SK-MEL-5 (cell line): ENCODE measurements at places on chromosomes 13 and 19.
A peak's percentile ranks its signal among the peaks of the same experiment; 100 is the strongest.

DNA sequence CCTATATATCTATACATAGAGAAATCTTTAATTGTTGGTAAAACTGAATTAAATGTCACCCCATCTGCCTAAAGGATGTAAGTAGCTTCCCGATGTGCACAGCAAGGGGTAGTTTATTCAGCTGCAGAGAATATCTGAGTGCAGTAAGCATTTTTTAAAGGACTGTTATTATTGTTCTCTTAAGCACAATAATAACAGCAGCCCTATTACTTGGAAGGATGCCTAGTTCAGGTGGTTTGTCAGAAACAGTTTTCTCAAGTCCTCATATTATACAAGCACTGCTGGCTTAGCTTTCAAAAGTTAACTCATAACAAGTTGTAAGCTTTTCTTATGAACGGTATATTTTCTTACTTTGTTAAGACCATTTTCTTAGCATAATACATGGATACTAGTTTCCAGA lies 142.6 kb downstream of the CRYL1 start:
- DNase-seq: no peak

- no peak for DNase-seq
Observed at GRCh38 chr13:25422153-25422552, 50.4 kb downstream of the ATP8A2 start.

- no peak for DNase-seq
Observed at GRCh38 chr19:50191216-50191615, 12.2 kb upstream of the MYH14 start.

DNA sequence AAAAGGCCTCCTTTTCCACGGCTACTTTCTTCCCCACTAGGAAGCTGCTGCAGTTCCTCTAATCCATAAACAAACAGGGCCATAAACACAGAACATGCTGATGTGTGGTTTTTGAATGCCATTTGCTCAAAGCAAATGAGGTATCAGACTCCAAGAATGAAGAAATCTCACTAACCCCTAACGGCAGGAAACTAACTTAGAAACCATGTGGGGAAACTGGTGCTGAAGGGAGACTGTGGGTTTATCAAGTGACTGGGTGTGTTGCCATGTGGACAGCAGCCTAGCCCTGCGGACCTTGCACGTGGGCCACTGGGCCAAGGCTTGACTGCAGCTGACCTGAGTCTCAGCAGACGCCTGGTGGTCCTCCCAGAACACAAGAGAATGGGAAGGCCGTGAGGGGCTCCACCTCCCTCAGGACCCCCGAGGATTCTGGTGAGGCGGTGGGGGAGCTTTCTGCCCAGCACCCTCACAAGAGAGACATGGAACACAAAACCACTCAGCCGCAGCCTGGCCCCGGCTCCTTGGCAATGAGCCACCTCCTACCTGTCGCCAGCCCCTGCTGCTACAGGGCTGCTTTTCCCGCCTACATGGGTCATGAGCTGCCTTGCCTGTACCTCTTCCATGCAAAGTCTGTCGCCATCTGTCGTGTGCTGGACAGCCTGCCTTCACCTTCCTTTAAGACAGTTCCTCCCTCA lies 10.6 kb downstream of the SLC15A1 start:
- DNase-seq: peak; percentile 17

GRCh38 chr19:39492225-39492624 lies 6.5 kb upstream of the DLL3 start:
- DNase-seq: no peak

- DNase-seq: peak; percentile 40
Observed at GRCh38 chr13:36834299-36834698, 15.3 kb downstream of the RFXAP start.

DNA sequence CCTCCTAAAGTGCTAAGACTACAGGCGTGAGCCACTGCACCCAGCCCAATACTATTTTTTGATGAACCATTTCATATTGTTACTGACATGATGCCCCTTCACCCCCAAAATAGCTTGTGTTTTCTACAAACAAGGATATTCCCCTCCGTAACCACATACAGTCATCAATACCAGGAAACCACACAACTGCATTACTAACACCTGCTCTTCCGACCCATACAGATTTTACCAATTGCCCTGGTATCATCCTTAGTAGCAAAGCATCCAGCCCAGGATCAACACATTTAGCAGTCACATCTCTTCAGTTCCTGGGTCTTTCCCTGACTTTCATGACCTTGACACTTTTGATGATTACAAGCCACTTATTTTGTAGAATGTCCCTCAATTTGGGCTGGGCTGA lies 33.6 kb downstream of the KCTD15 start:
- no peak for DNase-seq

- no peak for DNase-seq
Observed at GRCh38 chr19:14053500-14053899, 8.4 kb downstream of the PALM3 start.

GRCh38 chr19:41064974-41065569 lies 23.2 kb upstream of the CYP2A13 start:
- DNase-seq: peak; percentile 67

DNA sequence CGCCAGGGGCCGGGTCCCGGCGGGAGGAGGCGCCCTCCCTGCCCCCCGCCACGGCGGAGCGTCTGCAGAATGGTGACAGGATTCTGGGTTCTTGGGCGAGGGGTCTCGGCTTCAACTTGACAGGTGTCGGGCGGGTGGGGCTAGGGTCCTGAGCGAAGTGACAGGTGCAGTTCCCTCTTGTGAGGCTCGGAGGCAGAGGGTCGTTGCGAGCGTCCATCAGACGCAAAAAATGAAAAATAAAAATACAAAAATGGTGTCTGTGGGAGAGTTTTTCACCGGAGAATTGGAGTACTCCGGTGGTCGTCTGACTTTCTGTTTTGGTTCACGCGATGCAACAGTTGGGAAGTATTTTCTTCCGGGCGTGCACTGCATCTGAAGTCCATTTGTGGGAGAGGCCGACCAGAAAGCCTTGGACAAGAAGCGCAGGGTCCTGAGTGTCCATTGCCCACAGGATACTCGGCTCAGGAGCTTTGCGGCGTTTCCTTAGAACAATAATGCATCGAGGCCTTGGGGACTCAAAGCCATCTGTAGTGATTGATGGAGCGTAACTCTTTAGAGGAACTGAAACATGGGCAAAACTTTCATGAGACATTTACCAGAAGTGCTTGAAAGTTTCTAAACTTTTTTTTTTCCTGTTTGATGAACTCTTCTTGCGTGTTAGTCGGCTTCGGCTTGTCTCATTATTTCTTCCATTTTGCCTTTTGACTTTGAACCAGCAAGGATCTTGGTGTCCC lies 759 bp downstream of the RB1 start:
- peak; percentile 52 for DNase-seq

DNA sequence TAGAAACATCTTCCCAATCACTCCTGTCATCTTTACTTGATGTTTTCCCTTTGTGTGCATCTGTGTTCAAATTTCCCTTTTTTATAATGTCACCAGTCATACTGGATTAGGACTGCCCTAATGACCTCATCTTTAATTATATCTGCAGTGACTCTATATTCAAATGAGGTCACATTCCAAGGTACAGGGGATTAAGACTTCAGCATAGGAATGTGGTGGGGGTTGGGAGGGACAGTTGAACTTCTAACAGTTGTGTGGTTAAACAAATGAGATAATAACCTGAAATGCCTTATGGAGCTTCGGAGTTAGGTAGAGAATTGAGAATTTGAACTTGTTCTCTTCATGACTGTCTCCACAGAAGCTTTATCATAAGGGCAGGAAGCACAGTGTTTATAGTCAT lies 23.0 kb downstream of the PAN3 start:
- no peak for DNase-seq

DNA sequence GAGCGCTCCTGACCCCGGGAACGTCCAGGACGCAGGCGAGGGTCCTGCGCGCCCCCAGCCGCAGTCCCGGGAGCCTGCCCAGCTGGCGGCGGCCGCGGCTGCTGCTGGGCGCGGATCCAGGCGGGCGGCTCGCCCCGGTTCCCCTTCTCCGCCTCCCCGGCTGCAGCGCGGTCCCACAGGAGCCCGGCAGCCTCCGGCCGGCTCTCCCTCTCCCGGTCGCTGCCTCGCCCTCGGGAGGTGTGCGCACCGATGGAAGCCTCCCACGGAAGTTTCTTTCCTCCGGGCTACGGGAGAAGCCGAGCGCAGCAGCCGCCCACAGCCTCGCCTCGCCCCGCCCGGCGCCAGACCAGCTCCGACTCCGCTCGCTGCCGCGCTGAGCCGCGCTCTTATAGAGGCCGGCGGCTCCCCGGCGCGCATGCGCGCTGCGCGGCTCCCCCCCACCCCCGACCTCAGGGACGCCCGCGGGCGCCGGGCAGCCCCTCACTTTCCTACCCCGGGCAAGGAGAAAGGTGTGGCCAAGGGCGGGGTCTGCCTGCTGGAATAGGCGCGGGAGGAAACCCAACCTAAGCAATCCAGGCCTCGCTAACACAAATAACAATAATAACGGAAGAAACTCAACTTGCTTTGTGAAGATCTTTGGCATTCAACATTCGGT lies at the start of gene SHISA2:
Gene SHISA2, minus strand, starts transcription at position 360 of the 655 bp plus-strand sequence. CDS start 1,041 bp downstream, outside the sequence.
- DNase-seq: peak; percentile 51

GRCh38 chr13:43119206-43119605 lies 95.8 kb downstream of the DNAJC15 start:
- DNase-seq: no peak

DNA sequence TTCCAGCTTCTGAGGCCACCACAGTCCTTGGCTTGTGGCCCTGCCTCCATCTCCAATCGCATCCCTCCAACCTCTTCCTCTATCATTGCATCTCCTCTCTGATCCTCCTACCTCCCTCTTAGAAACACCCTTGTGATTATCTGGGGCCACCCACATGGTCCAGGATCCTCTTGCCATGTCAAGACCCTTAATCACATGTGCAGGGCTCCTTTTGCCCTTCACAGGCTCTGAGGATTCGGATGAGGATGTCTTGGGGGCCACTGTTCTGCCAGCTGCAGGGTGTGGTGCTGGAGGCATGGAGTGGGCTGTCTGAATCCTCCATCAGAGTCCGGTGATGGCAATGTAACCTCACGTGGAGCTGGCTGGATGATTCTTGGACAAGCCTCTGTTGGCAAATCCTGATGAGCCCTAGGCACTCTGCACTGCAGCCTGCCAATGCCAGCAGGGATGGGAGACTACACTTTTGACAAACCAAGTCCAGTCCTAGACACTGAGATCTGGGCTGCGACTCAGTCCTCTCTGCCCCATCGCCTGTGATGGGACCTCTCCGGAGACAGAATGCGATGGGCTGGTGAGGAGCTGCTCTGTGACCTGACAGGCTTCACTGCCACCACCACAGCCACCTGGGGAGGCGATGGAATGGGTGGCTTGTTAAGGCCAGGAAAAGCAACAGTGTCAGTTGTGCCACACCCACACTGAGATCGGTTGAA lies 61.2 kb downstream of the CCDC70 start:
- no peak for DNase-seq

DNA sequence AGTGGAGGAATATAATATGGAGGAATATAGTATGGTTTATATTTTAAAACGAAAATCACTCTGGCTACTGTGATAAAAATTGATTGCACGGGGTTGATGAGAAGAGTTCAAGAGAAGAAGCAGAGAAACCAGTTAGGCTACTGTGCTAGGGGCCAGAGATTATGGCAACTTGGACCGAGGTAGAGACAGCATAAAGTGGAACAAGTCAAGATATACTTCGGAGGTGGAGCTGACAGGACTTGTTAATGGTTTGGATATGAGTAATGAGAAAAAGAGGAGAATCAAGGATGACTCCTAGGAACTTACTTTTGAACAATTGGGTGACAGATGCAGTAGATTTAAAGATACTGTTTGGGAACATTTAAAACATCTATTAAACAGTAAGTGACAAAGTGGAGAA lies 6.6 kb upstream of the WDFY2 start:
- DNase-seq: no peak

DNA sequence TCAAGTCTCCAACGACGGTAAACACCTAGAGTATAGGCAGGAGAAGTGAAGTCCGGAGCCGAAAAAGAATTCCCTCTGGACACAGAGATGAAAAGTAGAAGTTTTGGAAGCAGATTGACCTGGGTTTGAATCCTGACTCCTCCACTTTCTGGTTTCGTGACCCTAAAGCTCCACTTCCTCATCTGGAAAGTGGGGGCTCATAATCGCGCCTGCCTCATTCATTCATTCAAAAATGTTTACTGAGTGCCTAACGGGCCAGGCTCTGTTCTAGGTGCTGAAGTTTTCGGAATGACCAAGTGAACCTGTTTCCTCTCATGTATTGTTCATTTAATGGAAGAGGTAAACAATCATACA lies 7.1 kb upstream of the EML2 start:
- no peak for DNase-seq
